Activated CD4-positive, alpha-beta T cell treated with anti-CD3 and anti-CD28 coated beads, Interleukin-2, Interleukin-4, amounts not matched to agents 100 ng/mL and 50 ng/mL, durations not matched to agents 16 hours and 8 hours (primary cell): ENCODE measurements at places on chromosomes 12 and 14.
A peak's percentile ranks its signal among the peaks of the same experiment; 100 is the strongest.

- DNase-seq, result no peak
Observed at GRCh38 chr12:25412735-25413134, 140.3 kb downstream of the LMNTD1 start.

DNA sequence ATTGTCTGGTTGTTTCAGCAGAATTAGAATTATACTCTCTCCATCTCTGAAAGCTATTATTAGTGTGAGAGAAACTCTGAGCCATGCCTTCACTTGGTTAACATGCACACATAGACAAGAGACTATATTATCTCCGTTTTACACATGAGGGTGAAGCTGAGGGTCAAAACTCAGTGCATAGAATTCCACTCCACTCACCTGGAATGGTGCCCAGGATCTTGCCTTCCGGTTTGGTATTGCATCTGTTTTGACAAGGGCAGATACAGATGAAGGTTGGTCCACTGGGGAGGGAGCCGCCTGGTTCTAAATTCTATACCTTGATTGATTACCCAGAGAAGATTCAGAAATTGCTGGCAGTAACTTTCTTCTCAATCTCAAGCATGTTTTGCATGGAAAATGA is 149.5 kb upstream of the PELI2 start:
- no peak for DNase-seq

GRCh38 chr12:12891080-12891880 is at the start of gene GPRC5A:
TSS of gene GPRC5A (plus strand) at chr12:12891562. CDS start at chr12:12908250, 16,688 bp downstream.
- peak; percentile 27 for DNase-seq

- DNase-seq, result no peak
Observed at GRCh38 chr12:124621296-124621660, 53.9 kb upstream of the NCOR2 start.

DNA sequence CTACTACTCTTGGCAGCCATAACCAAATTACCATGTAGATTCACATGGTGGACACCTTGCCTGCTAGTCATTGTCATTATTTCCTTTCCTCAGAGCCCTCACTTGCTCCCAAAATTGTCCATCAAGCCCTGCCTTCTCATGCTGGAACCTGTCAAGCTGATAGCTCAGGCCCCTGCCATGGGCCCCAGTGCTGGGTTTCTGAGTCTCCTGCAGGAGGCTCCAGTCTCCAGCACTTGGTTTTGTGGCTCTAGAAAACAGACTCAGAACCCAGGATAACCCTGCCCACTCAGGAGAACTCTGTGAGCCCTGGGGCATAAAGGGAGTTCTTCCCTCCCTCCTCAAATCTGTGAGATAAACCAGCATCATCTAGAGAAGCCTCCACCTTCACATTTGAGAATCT is 10.8 kb downstream of the KRT71 start:
- DNase-seq, result no peak

DNA sequence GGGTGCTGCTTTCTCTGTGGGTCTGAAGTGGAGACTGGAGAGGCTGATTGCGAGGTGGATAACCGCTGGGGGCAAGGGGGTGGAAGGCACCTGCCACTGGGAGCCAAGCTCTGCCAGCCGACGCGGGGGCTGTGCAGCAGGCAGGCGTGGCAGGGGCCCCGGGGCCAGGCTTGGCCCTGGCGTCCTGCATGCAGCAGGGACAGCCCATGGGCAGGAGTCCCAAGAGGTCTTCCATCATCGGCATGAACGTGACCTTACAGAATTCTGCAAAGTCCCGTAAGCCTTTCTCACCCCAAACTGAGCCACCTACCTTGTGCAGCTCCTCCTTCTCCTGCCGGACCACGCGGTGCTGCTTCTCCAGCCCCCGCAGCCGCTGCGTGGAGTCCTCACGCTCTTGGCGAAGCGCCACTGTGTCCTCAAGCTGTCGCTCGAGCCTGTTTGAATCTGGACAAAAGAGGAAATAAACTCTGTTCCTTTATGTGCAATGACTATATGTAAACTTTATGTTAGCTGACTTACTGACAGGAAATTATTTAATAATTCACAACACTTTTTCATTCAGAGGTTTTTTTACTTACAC is 51.3 kb downstream of the AMN start:
- no peak for DNase-seq

GRCh38 chr14:93960774-93961438 is 15.5 kb downstream of the ASB2 start:
- no peak for DNase-seq

DNA sequence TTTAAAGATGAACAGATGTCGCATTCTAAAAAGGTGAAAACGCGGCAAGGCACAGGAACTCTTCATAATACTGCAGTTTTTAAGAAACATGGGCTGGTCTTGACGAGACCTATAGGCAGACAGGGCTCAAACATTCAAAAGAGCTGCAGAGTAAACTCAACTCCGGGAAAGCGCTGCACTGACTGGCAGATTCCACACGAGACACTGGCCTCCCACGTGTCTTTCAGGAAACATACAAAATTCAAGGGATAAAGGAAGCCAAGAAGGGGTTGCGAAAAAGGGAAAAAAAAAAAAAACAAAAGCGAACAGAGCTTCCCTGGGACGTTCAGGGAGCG is 614 bp upstream of the ARF6 start:
- DNase-seq, result peak; percentile 63

GRCh38 chr12:117882181-117882580 is 86.6 kb downstream of the KSR2 start:
- no peak for DNase-seq

DNA sequence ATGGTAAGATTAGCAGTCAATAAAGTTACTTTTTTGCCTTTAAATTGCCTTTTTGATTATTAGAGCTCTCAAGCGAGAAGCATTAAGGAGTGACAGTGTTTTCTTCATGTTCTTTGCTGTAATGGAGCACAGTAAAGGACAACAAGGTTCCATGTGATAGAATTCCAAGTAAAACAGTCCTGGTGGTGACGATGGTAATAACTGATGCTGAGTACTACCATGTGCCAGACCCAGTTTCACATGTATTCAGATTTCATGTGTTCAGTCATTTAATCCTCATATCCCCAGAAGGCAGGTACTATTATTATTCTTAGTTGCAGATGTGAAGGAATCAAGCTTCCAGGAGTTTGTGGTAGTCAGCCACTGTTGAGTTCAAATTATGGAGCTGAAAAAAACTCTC is 79.0 kb downstream of the FRMD6 start:
- DNase-seq, result no peak

DNA sequence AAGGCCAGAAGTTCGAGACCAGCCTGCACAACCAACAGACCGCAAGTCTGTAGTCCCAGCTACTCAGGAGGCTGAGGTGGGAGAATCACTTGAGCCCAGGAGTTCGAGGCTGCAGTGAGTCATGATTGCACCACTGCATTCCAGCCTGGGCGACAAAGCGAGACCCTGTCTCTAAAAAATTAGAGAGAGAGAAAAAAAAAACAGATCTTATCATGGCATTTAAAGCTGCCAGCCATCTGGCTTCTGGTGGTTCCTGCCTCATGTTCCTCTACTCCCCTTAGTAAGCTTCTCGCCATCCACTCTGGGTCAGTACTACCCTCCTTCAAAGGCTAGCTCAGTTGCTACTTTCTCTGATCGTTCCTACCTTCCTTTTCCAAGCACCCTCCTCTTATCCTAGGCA is 16.1 kb downstream of the CLSTN3 start:
- DNase-seq, result no peak

- DNase-seq, result peak; percentile 58
Observed at GRCh38 chr12:110578694-110579534, 4.2 kb downstream of the PPTC7 start.

- no peak for DNase-seq
Observed at GRCh38 chr14:89920056-89920455, 34.5 kb downstream of the EFCAB11 start.

DNA sequence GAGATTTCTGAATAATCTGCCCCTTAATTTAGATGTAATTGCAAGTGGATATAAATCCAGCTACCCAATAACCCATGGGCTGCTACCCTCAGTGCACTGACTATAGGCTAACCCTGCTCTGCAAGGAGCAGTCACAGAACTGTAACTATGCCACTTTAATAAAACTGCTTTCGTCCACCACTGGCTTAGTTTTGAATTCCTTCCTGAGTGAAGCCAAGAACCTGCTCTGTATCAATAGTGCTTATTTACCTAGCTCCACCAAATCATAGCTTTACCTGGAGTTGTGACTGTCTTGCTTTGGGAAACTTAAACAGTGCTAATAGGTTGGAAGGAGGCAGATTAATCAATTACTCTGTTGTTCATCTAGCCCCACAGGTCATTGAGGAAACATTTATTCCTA is 1524.4 kb upstream of the SEL1L start:
- no peak for DNase-seq

- no peak for DNase-seq
Observed at GRCh38 chr12:74264692-74265091, 272.9 kb upstream of the ATXN7L3B start.

DNA sequence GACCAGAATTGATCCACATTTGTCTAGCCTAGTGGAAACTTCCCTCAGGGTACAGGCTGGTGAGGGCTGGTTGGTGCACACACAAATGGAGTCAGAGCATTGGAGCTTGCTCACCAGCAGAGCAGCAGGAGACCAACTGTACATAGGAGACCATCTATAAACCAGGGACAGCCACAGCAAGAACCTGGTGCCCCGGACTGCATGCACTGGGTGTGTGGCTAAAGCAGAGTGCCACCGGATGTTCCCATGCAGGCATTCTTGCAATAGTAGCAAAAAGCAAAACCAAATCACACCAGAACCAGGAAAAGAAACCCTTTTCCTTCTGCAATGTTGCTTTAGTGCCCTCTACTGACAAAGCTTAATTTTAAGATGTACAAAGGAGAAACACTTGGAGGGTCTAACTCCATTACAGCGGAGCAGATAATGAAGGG is 136.4 kb downstream of the MDGA2 start:
- DNase-seq, result no peak

- DNase-seq, result no peak
Observed at GRCh38 chr12:76272287-76272686, 75.9 kb downstream of the BBS10 start.

- no peak for DNase-seq
Observed at GRCh38 chr14:57987051-57987450, 121.2 kb upstream of the SLC35F4 start.

DNA sequence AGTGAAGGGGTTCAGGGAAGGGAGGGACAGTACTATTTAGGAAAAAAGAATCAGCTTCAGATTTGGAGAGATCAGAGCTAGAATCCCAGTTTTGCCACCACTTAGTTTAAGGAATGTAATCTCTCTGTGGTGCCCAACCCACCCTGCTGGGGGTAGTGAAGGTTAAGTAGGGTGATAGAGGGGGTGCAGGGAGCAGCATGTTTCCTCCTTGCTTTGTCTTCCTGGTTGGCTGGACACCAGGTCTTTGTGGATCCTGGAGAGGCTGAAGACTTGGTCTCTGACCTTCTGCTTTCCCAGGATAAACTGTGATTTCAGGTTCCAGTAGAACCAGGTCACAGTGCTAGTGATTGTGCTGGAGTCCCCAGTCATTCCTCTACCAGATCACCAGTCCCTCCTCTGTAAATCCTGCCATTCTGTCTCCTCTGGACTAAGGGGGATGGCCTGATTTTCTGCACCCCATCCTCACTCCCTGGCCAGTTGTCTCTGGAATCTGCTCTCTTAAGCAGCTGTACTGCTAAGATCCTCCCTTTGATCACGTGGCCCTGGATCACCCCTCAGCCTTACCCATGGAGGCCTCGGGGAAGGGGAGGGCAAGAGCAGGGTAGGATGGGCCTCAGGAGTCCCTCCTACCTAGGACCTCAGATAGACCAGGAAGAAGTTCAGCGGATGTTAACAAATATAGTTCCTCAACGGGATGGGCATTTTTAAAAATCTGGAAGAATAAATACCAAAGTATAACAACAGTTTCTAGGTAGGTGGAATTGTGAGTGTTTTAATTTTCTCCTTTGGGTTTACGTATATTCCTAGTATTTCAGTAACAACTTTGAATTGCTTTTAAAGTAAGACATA is 3.1 kb downstream of the MAP3K12 start:
- no peak for DNase-seq
